ENCODE measurements at places on chromosomes 2 and 18. TPM values are rescaled to one million over a fixed set of nuclear protein-coding genes. Genes with fewer than 3 reads are reported as not detected.

Gene SP5
- 1.8 TPM for total RNA-seq

Gene UGT1A10
- total RNA-seq = not detected

Gene FEV
- not detected for total RNA-seq

Gene TUBA4B
- total RNA-seq = not detected

Gene DUSP19
- total RNA-seq = 1.6 TPM

Gene SERPINB2
- total RNA-seq = not detected

Gene ITPRIPL1
- total RNA-seq = 0.56 TPM

Gene RAB31
- total RNA-seq = 4.1 TPM

Gene IL1B
- total RNA-seq = not detected

Gene GPR17
- not detected for total RNA-seq

Data from glutamatergic neuron (in vitro differentiated cells).